ENCODE measurements at places on chromosomes 2 and 18.

- DNase-seq, result no peak
Observed at GRCh38 chr2:169761251-169761969, 27.8 kb downstream of the KLHL23 start.

DNA sequence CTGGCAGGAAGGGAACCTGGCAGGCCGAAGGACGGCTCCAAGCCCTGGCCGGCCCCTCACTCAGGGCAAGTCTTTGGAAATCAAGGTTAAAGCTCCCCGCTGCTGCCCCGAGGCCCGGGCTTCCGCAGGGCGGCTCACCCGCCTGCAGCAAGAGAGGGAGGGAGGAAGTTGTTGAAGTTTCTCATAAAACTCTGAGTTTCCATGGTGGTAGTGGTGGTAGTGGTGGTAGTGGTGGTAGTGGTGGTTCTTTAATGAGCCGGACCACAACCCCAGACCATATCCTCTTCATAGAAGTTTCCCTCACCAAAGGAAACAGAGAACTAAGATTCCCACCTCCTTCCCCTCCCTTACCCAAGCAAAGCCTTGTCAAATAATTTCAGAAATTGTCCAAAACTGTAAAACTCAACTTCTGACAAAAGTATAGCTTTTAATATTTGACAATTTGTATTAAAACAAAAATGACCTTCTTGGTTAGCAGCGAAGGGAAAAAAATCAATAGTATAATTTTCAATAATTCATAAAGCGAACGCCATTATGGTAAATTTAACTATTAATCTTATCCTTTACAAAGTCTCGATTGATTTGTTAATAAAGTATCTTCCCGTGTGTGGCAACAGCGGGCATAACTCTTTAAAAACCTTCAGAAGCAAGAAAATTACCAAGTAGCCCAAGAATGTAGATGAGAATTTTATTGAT, 1.5 kb upstream of the HOXD10 start:
- DNase-seq, result no peak

DNA sequence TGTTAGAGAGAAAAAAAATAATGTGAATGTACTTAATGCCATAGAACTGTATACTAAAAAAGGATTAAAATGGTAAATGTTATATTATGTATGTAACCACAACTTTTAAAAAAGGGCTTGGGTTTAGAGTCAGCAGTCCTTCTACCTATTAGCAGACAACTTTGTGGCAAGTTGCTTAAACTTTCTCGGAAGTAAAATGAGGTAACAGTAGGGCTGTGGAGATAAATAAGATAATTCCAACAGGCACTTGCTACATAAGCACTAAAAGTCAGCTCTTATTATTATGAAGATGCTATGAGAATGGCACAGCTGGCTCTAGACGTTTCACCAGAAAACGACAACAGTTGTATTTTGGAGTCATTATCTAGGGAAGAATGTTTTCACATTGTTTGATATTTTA, 31.3 kb downstream of the AAK1 start:
- DNase-seq, result no peak

DNA sequence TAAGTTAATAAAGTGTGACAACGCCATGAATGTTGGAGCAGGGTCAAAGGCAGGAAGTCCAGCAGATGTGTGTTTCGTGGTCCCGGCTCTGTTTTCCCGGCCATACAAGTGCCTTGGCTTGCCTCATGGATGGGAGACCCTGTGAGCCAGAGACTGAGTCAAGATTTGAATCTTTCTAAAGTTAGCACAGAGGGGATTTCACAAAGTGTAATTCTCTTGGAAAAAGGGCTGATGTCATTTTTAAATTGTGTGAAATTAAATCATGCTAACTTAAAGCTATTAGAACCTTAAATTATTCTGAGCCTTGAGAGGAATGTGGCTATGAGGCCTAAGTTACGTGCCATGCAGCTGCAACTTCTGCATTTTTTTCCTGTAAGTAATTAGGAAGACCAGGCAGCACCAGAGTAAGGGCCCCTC, 38.3 kb upstream of the RALBP1 start:
- peak; percentile 0 for DNase-seq

GRCh38 chr2:45003579-45004551, 5.4 kb downstream of the SIX2 start:
- DNase-seq, result no peak

- DNase-seq, result no peak
Observed at GRCh38 chr18:8380006-8380405, 229.2 kb upstream of the RAB12 start.

GRCh38 chr18:66695281-66695680, 91.4 kb upstream of the CDH19 start:
- DNase-seq, result no peak

DNA sequence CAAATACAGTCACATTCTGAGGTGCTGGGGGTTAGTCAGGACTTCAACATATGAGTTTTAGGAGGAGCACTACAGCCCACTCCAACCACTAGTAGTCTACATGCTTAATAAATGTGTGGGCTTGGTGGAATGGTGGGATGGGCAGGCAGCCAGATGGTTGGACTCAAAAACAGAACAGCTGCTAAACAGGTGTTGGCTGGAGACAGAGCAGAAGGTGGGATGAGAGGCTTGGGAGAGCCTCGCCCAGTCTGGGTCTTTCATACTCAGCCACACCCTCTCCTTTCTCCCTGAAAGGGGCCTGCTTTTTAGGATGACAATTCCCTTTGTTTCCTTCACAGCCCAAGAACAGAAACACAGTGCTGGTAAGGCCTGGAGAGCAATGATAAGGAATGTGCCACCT, 143.9 kb upstream of the KLHL29 start:
- DNase-seq, result no peak

GRCh38 chr2:23900541-23901322, 26.2 kb downstream of the ATAD2B start:
- DNase-seq, result peak; percentile 85

DNA sequence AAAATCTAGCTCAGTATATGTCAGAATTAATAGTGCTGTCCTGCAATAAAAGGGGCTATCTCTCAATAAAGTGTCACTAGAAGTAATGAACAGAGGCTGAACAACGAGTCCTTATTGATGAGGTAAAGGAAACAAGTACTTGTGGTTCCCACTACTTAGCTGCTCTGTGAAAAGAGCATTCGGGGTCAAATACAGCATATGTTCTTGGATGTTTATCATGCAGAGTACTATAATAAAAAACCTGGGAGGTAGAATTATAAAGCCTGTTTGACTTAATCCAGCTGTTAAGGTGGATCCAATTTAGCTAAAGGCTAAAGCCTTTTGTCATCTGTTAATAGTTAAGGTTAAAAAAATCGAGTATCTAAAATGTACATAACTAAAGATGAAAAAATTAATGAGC, 32.4 kb downstream of the SLC35F5 start:
- no peak for DNase-seq

DNA sequence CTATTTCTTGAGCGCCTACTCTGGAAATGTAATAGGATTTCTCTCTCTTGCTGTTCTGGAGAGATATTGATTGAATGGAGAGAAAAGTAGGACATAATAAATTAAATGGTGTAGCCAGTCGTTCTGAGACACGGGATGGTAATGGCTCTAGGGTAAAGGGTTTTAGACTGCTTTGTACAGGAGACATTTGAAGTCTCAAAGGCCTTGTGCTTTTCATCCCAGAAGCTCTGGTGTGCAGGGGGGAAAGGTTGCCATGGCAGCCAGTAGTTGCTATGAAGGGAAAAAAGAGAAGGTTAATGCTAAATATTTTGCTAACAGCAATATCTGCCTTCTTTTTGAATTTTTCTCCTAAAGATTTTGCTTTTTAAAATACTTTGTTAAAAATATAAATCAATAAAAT, 359.3 kb downstream of the RIT2 start:
- DNase-seq, result no peak

GRCh38 chr2:73292316-73292905, 937 bp downstream of the EGR4 start:
- DNase-seq, result no peak

DNA sequence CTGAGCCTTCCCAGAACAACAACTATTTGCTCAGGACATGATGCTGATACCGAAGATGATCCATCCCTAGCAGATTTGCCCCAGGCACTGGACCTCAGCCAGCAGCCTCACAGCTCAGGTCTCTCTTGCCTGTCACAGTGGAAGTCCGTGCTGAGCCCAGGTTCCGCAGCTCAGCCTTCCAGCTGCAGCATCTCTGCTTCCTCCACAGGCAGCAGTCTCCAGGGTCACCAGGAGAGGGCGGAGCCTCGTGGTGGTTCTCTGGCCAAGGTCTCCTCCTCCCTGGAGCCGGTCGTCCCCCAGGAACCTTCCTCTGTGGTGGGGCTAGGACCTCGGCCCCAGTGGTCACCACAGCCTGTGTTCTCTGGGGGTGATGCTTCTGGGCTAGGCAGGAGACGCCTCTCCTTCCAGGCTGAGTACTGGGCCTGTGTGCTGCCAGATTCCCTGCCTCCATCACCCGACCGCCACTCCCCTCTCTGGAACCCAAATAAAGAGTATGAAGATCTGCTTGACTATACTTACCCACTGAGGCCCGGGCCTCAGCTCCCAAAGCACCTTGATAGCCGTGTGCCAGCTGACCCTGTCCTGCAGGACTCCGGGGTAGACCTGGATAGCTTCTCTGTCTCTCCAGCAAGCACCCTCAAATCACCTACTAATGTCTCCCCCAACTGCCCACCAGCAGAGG, 15.4 kb downstream of the CEP68 start:
- DNase-seq, result no peak

DNA sequence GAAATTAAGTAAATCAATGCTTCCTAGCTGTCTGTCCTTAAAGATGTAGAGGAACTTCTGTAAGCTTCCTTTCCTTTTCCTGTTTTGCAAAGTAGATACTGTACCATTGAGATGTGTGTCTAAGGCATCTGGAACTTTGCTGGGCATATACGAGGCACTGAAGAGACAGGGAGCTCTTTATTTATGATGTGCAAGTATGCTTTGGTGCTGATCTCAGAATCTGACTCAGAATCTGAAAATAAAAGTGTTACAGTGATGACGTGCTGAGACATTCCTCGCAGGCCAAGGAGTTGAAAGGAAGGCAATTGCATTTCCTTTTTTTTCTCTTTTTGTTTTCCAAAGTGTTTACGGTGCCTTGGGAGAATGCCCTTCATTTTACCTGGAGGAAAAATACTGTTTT, 230.9 kb upstream of the RGPD4 start:
- peak; percentile 50 for DNase-seq

GRCh38 chr2:120320318-120320851, 25.6 kb upstream of the INHBB start:
- no peak for DNase-seq

- no peak for DNase-seq
Observed at GRCh38 chr2:137893145-137893544, 71.1 kb upstream of the HNMT start.

- DNase-seq, result no peak
Observed at GRCh38 chr2:218427741-218428140, 8.8 kb downstream of the VIL1 start.

GRCh38 chr2:174522553-174522952, 35.7 kb upstream of the GPR155 start:
- no peak for DNase-seq

Data from HS-5 (cell line).